ENCODE measurements at places on chromosomes 4 and X.

GRCh38 chrX:118152721-118153120 is 36.1 kb upstream of the KLHL13 start:
- no peak for DNase-seq

DNA sequence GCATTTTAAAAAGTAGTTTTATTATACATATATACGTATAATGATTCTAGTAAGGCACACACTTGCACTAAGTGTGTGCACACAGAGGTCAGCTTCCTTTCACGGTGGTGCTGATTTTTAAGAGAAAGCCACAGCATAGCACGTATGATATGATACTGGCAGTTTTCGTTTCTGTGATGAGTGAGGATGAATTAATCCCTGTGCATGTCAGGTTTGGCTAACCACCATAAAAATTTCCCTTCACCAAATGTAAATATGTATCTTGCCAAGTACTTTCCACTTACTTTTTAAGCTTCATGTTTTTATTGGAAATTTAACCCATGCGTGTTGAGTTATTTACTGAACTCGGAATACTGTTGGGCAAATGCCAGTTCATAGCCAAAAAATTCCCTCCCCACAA is 84.6 kb downstream of the SYNPO2 start:
- DNase-seq: no peak

GRCh38 chr4:182863501-182863900 is 53.7 kb downstream of the DCTD start:
- DNase-seq: no peak

GRCh38 chr4:169158046-169158445 is 112.7 kb downstream of the SH3RF1 start:
- DNase-seq: no peak

- DNase-seq: no peak
Observed at GRCh38 chr4:145170223-145170622, 10.2 kb downstream of the OTUD4 start.

GRCh38 chr4:174764105-174764729 is 64.8 kb downstream of the GLRA3 start:
- DNase-seq: no peak

- DNase-seq: no peak
Observed at GRCh38 chr4:187972135-187972534, 23.4 kb upstream of the ZFP42 start.

DNA sequence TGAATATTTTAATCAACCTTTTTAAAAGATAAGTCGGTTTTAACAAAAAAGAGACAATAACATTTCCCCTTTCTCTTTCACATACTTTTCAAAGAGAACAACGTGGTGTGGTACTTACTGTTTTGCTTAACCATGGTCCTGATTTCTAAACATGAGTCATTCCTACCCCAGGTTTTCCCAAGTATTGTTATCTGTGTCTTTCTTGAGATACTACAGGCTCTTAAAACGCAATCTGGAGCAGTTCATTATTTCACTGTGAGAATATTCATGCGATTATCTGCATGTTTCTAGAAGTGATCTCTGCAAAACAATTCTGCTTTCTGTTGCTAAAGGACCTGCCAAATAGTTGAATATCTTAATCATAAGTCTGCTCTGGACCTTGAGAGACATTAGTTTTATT is 127.3 kb downstream of the TENM3 start:
- DNase-seq: no peak

DNA sequence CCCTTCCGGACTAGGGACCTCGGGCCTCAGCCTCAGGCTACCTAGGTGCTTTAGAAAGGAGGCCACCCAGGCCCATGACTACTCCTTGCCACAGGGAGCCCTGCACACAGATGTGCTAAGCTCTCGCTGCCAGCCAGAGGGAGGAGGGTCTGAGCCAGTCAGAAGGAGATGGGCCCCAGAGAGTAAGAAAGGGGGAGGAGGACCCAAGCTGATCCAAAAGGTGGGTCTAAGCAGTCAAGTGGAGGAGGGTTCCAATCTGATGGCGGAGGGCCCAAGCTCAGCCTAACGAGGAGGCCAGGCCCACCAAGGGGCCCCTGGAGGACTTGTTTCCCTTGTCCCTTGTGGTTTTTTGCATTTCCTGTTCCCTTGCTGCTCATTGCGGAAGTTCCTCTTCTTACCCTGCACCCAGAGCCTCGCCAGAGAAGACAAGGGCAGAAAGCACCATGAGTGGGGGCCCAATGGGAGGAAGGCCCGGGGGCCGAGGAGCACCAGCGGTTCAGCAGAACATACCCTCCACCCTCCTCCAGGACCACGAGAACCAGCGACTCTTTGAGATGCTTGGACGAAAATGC is at the start of gene WAS:
WAS (plus strand) TSS at position 389 of the 572 bp plus-strand sequence; CDS start at position 444, 55 bp downstream.
- DNase-seq: no peak

GRCh38 chrX:7412840-7413239 is 264.9 kb upstream of the PUDP start:
- DNase-seq: no peak

Data from activated T-helper 1 cell treated with anti-CD3 and anti-CD28 coated beads, Interleukin-2, amount 50 U/mL, for 16 hours (primary cell).